ENCODE measurements at places on chromosomes 7 and 10. TPM values are rescaled to one million over a fixed set of nuclear protein-coding genes. Genes with fewer than 3 reads are reported as not detected.

ANKRD61 gene
- not detected for total RNA-seq

CACUL1 gene
- total RNA-seq, result 23.9 TPM

NCF1 gene
- total RNA-seq, result 2.7 TPM

TCF7L2 gene
- 4.7 TPM for total RNA-seq

MACC1 gene
- total RNA-seq, result 16.7 TPM

ADIRF gene
- 47.0 TPM for total RNA-seq

LRIT1 gene
- total RNA-seq, result not detected

BICC1 gene
- total RNA-seq, result 5.1 TPM
